Fibroblast of upper back skin (primary cell): ENCODE measurements at places on chromosomes 3 and 15.

DNA sequence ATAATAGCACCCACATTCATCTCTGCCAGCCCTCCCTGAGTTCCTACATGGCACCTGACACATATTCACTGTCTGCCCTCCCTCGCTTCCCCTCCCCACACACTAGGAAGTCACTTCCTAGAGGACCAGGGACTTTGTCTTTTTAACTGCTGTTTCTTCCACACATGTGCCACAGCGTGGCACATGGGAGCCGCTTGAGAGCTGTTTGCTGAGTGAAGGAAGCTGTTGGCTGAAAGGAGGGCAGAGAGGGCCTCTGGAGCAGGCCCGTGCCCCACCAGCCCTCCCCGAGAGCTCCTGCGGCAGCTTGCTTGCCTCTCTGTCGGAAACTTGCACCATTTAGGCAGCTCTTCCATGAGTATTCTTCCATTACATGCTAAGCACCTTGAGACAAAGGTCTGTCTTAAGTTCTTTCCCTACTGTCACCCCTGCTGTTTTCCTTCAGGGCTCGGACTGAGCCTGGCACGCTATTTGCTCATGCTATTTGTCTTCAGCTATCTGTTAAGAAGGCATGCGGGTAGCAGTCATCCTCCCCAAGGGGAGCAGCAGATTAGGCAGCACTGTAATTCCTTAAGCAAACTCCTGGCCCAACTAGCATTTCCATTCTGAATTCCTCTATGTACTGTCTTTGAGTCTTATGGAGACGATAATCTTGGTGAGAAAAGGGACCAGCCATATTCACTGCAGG, 72.2 kb downstream of the CACNA1D start:
- no peak for DNase-seq

DNA sequence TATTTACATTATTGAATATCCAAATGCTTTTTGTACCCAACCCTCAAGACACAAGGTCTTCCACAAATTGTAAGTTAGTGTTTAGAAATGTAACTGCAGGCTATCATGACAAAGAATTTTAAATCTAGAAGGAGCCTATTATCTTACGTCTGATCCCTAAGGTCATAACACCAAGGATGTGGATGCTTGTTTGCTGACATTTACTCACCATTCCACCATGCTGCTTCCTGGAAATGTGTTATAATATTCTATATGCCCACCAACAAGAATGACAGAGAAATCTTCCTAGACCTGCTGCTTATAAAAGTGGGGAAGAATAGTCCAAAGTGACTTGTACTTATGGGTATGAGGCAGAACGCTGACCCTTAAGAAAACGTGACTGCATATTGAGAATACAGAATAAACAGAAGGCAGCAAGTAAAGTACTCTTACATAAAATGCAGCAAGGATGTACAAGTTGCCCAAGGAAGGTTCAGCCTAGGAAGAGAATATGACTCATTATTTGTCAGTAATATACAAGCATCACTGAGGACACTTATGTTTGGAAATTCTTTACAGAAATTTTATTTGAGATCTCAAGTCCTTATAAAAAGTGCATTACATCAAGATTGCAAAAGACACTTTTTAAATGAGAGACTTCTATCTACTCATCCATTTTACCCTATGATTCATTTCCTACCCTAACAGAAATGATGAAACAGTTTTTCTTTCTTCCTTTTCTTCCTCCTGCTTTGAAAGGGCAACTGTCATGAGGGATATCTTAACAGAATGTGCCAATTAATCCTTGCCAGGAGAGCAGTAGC, 59.6 kb downstream of the ESYT3 start:
- peak; percentile 76 for DNase-seq

DNA sequence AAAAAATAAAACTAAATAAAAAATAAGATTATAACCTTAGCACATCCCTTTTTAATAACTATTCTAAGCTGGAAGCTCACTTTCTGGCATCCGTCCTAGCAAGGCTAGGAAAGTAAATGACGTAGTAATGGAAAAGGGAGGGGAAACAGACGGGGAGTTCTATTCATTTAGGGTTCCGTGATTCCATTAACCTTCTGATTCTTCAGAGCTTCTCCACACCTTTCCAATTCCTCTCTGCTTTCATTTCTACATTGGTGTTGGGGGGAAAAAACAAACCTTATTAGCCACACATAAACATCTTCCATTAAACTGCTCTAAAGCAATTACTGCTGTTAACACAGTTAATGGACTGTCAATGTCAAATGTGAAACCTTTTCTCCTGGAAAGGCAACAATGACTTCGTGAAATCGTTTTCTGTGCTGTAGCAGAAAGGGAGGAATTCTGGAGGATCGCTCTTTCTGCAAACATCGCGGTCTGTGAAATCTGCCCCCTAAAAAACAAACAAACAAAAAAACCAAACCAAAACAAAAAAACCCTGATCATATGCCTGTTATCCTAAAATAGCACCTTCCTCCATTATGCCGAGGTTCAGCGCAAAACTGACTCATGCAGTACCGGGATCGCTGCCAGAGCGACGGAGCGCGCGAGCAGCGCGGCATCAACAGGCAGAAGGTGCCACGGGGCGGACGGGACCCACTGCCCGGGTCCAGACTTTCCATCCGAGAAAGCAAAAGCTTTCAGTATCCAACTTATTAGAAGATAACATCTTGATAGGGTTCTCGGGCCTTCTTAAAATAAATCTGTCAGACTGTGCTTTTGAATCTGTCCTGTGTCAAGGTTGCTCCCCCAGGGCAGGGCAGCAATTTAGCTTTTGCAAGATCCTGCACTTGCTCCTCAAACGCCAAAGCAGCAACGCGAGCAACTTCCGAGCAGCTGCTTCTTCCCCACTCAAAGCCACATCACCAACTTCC, 156.2 kb downstream of the FGF12 start:
- peak; percentile 28 for DNase-seq

DNA sequence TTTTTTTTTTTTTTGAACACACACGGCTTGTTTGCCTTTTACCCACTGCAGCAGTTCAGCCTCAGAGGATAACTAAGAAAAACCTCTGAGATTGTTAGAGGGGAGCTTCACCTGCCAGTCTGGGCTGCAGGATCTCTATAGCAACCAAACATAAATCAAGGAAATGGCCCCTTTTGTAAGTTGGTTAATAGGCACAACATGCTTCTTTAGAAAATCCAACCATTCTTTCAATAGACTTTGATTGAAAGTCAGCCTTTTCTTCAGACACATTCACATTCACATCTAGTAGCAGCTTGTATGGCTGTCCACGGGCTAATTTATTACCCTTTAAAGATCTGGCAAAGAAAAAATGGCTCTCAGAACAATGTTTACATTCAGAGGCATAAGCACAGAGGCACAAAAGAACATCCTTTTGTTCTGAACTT, 136.6 kb upstream of the RARB start:
- no peak for DNase-seq

- no peak for DNase-seq
These were observed 14.4 kb upstream of the PLA2G4D start for GRCh38 chr15:42108806-42109205.

DNA sequence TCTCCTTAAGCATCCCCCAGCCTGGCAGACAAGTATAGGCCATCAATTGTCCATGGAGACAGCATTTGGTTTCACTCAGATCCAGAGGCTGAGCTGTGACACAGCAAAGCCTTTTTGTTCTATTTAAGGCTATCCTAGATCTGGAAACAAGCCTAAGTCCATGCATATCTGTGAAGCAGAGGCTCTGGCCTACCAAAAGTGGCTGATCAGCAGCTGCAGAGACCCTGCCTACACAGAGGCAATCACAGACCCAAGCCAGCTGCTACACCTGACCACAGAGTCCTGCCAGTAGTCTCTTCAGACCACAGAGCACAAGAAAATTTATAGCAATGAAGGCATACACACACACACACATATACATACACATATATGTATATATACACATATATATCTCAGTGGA, 501.7 kb upstream of the ARPP21 start:
- DNase-seq, result no peak

GRCh38 chr15:35159170-35159569, 74.1 kb upstream of the NANOGP8 start:
- DNase-seq, result no peak

GRCh38 chr3:54746722-54747121, 181.1 kb downstream of the LRTM1 start:
- DNase-seq, result no peak

DNA sequence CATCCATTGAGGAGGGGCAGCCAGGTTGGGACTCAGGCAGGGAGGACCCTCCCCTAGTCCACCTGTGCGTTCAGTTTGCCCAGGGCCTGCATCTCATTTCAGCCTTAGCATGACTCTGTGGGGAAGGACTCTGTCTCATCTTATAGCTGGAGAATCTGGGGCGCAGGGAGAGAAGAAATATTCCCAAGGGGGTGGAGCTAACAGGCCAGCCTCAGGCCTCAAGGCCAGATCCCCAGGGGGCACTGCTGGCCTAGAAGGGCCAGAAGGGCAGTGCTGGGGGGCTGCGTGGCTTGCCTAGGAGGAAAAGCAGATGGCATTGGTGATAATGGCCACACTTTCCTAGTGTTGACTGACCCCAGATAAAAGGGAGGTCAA, 10.9 kb downstream of the AMOTL2 start:
- DNase-seq, result no peak

DNA sequence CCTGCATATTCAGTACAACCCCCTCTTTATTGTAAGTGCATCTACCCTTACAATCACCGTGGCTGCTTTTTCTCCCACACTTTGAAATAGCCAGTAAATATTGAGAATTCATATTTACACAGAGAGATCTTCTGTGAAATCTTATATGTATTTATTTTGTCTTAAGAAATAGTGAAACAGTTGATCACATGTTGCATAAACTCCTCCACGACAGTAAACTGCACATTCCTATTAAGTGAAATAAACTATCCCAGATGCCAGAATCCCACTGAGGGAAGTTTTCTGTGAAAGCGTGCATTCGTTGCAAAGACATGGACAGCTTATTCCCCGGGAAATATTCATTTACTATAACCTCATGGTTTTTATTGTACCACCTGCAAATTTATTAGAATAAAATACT, 796.0 kb downstream of the ROBO2 start:
- DNase-seq, result peak; percentile 13

DNA sequence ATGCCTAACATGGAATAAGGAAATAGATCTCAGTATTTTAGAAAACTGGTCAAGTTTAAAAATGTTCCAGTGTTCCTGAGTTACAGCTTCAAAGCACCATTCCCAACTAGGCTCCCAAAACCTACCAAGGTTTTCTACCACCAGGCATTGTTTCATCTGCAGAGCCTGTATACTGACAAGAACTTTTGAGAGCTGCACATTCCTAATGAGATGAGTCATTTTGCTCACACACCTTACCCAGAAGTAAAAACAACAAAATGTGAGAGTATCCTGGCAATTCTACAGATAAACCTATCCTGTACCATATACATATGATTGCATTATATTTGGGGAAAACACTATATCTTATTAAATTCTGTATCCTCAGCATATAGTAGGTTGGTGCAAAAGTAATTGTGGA, 90.7 kb downstream of the ATP8B4 start:
- no peak for DNase-seq

- DNase-seq, result peak; percentile 62
These were observed 1.6 kb downstream of the NMD3 start for GRCh38 chr3:161222662-161223061.

- no peak for DNase-seq
These were observed 341.4 kb upstream of the ATP11B start for GRCh38 chr3:182451871-182452270.

DNA sequence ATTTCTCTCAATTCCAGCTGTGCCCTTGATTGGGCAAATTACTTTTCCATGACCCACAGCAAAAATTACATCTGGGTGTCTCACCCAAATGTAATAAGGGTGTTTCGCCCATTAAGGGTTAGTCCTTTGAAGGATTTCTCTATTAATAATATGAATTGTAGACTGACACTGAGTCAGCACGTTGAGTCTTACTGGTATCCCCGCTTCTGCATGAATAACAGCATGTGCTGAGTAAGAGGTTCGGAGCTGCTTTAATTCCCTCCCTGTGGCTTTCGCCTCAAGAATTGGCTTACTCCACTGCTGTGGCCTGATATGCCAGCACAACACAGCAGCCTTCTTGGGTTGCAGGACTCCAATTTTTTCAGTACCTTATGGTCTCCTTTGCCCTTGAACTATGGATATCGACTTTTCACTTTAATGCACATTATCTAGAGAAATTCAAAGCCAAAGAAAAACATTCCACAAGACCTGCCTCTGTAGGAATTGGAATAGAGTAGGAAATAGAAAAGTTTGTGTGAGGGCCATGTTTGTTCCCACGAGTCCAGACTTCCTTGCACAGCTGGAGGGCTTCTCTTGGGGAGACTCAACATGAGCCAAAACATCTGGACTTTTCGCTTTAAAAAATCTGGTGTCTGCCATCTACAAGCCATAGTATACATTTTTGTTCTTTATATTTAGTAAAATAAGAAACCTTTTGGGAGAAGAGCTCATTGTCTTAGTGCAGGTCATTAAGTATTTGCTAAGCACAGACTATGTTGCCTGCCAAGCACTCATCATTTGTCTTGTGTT, 20.7 kb upstream of the ERC2 start:
- DNase-seq, result no peak

- no peak for DNase-seq
These were observed 169.3 kb downstream of the LPP start for GRCh38 chr3:188323067-188323842.

GRCh38 chr3:87996882-87997281, 61.9 kb downstream of the CGGBP1 start:
- DNase-seq, result no peak

DNA sequence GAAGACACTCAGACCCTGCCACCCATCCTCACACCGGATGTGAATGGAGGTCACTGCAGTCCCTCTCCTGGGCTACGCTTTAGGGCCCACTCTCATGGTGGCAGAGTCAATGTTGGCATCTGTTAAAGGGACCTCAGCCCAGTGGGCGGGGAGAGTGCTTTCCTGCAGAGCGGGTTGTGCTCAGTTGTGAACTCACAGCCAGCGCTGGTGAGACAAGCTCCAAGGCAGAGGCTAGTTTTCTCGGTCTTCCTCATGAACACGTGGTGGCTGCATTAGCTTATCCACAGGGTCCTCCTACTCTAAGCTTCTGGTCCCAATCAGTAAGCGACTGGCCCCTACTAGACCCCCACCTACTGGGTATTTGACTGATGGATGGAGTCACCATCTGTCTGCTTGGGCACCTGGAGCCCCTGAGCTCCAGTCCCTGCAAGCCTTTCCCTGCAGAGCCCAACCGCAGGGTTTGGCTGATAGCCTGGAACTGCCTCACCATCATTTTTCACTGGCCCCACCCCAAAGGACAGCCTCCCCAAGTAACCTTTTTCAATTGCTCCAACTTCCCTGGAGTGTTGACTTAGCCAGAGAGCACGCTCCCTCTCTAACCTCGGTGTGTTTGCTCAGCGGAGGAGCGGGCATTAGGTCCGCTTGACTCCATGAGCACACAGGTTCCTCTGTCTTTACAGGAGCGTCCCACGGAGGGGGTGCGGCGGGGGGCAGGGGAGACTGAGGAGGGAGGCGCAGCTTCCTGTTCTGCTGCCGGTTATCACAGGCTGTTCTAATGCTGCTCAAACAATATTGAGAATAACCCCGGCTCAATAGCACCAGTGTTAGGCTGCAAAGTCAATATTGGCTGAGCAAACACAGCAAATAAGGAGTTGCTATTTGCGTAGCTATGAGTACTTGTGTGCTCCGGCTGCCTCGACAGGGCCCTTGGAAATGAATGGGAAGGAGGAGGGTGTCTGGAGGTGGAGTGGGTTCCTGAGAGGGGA, 141.7 kb downstream of the RPLP1 start:
- peak; percentile 82 for DNase-seq

- peak; percentile 29 for DNase-seq
These were observed 188.7 kb upstream of the TPM1 start for GRCh38 chr15:62853841-62854225.
